ENCODE measurements at places on chromosomes 13 and 19.

GRCh38 chr13:59368693-59369092 lies 795.0 kb downstream of the DIAPH3 start:
- no peak for DNase-seq

- peak; percentile 89 for DNase-seq
These were observed 36.0 kb downstream of the MBNL2 start for GRCh38 chr13:97257800-97258799.

DNA sequence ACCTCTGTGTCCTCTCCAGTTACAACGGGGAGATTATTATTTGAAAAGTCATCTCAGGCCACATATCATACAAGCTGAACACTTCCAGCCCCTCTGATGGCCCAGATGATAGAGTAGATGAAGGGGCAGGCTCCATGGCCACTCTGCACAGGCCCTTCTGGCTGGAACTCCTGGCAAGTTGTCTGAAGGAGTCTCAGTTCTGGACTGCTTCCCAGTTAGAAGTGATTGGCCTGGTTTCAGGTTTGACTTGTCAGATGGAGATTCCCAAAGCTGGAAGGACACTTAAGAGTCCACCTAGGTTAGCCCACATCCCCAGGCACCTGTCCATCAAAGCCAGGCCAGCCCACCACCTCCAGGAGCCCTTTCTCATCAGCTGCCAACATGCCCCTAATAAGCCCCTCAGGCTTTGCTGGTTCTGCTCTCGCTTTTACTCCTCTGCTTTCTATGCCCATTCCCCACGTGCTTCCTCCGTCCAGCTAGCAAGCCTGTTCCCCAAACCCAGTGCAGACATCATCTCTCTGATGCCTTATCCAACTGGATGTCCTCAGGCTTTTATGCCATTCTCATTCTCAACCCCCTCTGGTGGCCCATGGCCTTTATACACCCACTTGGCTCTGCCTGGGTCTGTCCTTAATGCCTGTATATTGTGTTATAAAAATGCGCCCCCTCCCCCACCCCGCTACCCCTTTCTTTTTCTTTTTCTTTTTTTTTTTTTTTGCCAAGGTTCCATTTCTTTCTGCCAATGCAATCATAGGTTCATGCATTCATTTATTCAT lies 56.5 kb downstream of the HSPH1 start:
- DNase-seq, result no peak

DNA sequence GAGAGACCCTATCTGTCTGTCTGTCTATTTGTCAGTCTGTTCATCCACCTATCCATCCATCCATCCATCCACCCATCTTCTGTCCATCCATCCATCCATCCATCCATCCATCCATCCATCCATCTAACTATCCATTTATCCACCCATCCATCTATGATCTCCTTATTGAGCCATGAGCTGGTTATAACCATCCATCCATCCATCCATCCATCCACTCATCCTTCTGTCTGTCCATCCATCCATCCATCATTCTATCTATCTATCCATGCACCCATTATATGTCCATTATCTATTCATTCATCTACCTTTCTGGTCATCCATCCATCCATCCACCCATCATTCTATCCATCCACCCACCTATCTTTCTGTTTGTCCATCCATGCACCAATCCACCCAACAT lies 44.6 kb downstream of the NWD1 start:
- DNase-seq, result no peak

- DNase-seq, result no peak
These were observed 110.9 kb upstream of the CSNK1A1L start for GRCh38 chr13:37216331-37216730.

DNA sequence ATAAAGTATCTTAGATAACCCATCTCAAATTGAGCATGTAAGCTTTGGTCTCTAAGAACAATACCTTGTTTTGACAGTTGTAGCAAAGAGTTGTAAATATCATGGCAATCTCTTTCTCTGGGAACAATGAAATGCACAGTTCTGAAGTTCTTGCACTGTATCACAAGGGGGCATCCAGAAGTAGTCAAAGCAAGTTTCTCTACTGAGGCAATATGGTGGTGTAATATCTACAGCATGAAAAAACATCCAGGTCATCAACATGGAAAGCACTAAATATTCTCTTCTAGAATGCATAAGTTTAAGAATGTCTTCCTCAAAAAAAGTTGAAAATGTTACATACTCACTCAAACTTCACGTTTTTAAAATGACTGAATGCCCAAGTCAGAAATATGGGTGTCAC lies 19.6 kb downstream of the MTMR6 start:
- no peak for DNase-seq

DNA sequence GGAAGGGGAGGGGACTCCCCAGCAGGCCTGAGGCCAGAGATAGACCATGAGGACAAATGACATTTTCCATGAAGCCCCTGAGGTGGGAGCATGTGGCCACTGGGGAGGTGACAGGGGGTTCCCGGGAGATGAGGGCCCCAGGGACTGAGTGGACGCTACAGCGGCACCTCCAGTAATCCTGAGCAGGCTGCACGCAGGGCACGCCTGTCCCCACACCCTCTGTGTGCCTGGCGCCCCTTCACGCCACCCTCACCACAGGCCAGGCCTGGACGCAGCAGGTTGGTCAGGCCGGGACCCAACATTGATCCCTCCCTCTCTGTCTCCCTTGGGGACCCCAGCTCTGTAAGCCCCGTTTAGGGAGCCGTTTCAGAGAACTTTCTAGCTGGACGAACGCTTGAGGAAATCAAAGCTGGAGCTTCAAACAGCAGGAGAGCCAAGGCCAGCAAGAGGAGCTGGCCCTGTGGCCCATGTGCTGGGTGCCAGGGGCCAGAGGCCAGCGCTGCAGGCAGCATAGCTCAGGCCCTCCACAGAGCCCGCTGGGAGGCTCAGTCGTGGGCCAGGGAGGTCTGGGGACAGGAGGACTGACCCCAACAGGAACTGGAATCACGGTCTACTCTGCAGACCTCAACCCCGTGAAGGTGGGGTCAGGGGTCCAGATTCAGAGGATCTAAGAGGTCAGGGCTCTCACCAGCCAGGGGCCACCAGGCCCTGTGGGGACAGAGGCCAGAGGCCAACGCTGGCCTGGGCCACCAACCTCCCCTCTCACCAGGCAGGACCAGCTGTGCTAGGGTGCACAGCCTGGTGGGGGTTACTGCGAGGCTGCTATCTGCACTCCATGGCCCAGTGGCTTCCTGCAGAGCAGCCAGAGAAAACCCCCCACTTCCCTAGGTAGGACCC lies 14.6 kb downstream of the LSM4 start:
- no peak for DNase-seq

- no peak for DNase-seq
These were observed 7.0 kb downstream of the SOX21 start for GRCh38 chr13:94705081-94706030.

DNA sequence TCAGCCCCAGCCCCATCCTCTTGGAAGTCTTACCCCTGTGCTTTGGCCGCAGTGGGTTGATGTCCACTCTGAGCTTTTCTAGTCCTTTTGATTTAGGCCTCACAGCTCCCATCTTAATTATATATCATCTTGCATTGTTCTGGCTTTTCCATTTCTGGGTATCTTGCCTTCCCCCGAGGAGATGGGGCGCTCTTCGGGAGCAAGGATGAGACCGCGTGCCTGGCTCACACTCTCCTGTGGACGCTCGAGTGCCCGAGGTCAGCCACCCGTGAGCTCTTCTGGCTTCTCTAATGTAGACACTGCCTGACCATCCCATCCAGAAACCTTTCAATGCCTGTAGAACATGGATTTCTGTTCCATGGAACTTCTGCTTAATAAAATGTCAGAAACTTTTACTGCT lies 53.5 kb upstream of the GPR183 start:
- DNase-seq, result no peak

- DNase-seq, result no peak
These were observed 32.6 kb downstream of the PDE4A start for GRCh38 chr19:10452726-10453618.

DNA sequence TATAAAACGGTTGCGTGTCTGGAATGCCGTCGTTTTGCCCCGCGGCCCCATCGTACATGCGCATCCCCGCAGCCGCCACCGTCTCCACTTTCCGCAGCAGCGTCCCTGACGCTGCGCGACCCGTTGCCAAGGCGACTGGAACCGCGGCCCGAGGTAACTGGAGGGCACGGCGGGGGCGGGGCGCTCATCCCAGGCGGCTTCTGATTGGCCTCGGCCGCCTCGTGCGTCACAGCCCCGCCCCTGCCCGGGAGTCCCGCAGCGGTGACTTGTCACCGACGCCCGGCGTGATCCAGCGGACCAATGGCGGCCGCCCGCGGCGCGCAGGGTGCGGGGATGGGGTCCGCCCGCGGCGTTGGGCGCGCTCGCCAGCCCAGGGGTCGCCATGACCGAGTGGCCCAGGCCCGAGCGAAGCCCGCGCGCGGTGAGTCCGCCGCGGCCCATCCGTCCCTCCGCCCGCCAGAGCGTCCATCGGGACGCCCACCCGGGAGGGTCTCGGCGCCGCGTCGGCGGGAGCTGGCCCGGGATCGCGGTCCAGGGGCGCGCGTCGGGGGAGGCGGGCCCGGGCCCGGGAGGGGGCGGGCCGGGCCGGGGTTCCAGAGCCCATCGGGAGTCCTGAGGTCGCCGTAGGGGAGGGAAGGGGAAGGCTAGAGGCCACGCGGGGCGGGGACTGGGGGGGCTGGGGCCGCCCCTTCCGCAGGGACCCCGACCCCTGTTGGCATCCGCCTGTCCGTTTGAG lies at the start of gene ZSCAN1:
Gene ZSCAN1 (plus strand): TSS at position 285 of the 736 bp plus-strand sequence. CDS start 3,812 bp downstream, outside the sequence.
- DNase-seq, result no peak

DNA sequence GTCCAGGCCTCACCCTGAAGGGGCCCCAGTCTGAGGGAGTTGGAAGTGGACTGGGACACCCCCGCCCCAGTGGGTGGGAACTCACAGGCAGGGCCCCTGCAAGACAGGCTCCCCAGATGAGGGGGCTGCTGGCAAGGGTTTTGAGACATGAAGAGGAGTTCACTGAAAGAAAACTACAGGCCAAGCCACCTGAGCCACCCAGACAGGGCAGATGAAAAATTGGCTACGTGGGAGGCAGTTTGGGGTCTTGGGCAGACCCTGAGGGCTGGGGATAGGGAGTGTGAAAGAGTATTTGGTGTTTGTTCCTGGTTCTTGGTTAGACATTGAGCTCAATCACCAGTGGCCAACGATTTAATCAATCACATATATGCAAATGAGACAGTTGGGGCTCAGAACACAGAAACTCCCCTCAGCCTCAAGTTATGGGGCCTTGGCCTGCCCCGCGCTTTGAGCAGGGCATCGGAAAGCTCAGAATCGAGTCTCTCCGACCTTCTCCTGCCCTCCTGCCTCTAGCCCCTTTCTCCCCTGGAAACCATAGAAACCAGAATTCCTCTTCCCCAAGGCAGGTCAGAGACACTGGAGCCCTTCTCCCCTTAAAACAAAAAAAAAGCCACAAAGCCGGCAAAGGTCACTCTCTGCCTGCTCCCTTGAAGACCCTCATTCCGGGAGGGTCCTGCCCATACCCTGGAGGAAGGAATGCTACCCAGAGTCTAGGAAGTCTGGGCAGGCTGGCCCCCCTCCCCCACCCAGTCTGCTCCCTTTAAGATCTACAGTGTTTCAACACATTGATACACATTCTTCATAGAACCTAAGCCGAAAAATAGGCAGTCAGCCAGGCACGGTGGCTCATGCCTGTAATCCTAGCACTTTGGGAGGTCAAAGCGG lies 1.3 kb upstream of the ISYNA1 start:
- DNase-seq, result peak; percentile 76

DNA sequence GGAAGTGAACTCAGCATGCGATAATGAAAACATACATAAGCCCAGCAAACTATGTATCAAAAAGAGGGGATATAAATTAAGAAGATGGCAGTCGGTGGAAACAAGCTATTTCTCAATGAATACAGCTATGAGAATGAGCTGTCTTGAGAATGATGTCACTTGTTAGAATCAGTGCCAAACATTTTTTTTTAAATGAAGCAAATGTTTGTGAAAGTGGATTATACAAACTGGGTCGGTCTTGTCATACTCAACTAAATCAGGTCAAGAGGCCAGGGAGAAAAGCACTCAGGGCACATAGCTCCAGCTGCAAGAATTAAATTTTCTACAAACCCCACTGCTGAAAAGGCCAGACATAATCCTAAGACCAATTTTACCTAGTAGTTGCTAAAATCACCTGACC lies 1048.4 kb downstream of the SLITRK1 start:
- DNase-seq, result peak; percentile 19

GRCh38 chr13:72384186-72384823 lies 343.1 kb downstream of the MZT1 start:
- no peak for DNase-seq

GRCh38 chr13:69423844-69424243 lies 683.8 kb upstream of the ATXN8OS start:
- no peak for DNase-seq

GRCh38 chr19:1189419-1189818 lies 15.4 kb upstream of the SBNO2 start:
- peak; percentile 95 for DNase-seq

- no peak for DNase-seq
These were observed 116.9 kb downstream of the IER2 start for GRCh38 chr19:13267131-13267530.

- no peak for DNase-seq
These were observed 1736.2 kb downstream of the SLITRK5 start for GRCh38 chr13:89407357-89407756.

DNA sequence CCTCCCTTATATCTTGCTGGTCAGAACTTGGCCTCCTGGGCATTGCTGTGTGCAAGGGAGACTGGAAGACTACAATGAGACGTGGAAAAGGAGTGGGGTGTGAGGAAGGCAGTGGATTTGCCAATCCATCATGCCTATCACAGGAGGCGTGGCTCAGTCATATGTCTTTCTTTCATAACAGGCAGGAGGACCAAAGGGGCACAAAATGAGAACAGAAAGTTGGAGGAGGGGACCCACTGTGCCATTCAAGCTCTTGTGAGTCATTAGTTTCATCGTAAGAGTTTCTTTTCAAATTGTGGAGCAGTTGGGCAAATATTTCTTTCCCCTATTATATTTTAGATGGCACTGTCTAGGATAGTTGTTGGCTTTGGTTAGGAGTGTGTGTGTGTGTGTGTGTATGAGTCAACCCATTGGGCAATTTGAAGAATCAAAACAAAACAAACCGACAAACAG lies 471.5 kb downstream of the TSHZ3 start:
- no peak for DNase-seq

DNA sequence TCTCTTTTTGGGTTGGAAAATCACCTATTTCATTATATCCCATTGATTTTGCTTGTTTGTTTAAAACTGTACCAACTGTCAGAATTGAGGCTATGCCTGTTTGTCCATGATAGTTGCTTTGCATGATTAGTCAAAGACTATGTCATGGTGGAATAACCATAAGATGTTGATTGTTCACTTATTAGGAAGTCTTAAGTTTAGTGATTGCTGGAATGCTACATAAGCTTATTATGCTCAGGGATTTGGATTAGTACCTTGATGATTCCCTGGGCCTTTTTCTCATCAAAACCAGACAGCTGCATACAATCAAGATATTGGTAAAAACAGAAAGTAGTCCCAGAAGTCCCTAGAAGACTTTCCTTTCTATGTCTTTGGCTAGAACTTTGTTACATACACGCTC lies 954.7 kb downstream of the PCDH9 start:
- no peak for DNase-seq
